ENCODE measurements at places on chromosomes 16 and 17.

GRCh38 chr16:88144028-88144511, 192.8 kb downstream of the BANP start:
- no peak for DNase-seq

DNA sequence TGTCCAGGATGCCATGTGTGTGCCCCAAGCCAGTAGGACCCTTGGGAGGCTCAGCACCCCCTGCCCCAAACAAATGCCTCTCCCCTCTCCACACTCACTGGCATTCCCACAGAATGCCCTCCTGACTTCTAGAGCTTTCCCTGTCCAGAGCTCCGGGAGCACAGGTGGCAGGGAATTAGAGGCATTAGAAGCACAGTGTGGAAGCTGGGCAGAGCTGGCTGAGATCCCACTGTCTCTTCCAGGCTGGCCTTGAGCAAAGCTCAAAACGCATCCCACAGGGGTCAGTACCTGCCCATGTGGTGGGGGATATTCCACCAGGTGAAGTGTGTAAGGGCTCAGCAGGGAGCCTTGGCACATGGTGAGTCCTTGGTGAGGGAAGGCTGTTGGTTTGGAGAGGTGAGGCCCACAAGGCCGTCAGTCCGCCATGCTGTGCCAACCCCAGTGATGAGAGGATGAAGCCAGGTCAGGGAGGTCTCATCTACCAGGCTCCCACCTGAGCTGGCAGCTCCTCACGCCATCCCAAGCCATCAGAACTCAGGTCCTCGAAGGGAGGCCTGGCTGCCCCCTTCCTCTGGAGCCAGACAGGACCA, 18.1 kb downstream of the ENDOV start:
- DNase-seq: no peak

DNA sequence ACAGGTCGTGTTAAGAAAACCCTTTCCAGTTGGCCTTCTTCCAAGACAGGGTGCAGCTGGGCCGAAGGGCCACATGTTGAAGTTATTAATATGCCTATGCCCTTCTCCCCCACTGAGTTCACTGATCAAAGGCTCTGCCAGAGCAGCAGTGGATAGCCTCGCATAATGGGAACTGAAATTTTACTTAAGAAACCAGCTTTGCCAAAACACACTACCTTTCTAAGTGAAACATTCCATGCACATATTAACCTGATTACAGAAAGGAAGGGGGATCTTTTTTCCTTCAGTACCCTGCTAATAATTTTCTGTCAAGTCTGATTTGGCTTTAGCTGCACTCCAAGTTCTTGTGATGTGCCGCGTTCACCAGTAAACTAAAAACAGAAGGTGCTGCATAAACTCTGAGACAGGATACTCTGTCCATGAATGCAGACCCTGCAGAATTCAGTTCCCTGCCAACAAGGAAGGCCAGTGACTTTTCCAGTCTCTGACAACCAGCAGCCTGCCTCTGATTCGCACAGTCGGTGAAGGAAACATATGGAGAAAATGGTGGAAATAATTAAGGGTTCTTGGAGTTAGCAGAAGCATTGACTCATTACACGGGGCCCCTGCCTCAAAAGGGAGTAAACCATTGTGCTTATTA, 283.8 kb downstream of the ZFHX3 start:
- DNase-seq: no peak

DNA sequence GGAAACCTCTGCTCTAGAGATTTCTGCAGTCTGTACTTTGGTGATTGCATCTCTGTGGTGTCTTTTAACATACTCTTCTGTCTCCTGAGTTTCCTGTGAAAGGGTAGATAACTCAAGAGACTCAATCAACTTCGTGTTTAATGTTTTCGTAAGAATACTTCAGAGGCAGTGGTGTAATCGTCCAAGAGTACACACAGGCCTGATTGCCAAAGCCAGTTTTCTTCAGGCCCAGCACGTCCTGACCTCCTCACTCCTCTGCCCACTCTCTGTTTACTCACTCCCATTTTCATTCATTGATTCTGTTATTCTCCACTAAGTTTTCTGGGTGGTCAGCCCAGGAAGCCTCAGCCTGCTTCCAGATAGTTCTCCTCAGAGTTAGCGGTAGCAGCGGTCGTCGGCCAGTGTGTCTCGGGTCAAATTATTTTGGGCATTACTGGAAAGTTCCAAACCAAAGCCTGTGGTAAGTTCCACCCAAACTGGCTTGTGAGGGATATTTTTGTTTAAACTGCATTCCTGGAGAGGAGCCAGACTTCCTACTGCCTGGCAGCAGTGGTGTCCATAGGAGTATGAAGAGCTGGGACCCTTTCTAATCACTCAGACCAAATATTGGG, 293.2 kb downstream of the WWOX start:
- DNase-seq: no peak

GRCh38 chr16:85812811-85813700, 13.6 kb downstream of the COX4I1 start:
- DNase-seq: no peak

- no peak for DNase-seq
These were observed 223.5 kb upstream of the N4BP1 start for GRCh38 chr16:48833461-48833860.

DNA sequence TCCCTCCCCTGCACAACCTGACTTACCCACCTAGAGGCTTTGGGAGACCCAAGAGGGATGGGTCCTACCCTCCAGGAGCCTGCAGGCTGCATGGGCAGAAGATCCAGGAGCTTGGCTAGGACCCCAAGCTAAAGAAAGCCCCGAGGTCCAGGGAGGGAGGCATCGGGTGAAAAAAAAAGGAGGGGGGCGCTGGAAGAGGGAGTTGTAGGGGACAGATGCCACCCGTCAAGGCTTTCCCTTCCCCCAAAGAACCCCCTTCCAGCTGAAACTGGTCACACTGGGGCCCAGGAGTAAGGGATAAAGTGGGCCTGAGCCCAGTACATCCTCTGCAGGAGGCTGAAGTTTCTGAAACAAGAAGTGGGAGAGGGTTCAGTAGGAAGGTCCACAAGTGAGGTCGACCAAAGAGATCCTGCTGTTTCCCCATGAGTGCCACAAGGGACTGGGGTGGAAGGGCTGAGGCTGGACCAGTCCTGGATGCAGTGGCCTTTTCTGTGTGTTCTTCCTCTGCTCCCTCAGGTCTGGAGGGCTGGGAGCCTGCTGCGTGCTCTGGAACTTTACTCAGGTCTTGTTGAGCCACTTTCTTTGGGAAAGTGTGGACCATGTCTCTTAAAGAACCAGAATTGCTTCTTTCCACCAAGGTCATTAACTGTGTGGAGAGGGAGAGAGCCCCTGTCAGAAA, 14.2 kb upstream of the CBFB start:
- no peak for DNase-seq

GRCh38 chr17:39775031-39775430, 37.3 kb downstream of the GRB7 start:
- peak; percentile 69 for DNase-seq

- DNase-seq: no peak
These were observed 41.0 kb downstream of the LYRM1 start for GRCh38 chr16:20941636-20941926.

DNA sequence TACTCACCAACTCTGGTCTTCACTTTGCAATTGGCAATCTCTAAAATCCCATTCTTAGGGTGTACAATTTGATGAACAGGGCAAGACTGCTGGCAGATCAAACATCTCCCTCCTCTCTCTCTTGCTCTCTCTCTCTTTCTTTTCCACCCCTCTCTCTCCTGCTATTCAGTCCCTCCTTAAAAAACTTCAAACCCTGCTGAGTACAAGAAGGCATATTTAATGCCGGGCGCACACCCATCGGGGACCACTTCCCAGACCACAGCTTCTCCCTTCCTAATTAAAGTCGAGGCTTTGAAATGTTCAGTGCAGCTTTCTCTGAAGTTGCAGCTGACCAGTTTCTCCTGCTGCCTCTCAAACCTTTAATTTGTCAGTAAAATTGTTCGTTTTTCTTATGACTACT, 185.4 kb upstream of the CDH11 start:
- no peak for DNase-seq

- no peak for DNase-seq
These were observed 77.9 kb downstream of the KSR1 start for GRCh38 chr17:27533874-27534815.

- DNase-seq: no peak
These were observed 94.4 kb downstream of the CLEC16A start for GRCh38 chr16:11038777-11039176.

GRCh38 chr17:50708050-50709000, 611 bp upstream of the ANKRD40 start:
- peak; percentile 34 for DNase-seq

DNA sequence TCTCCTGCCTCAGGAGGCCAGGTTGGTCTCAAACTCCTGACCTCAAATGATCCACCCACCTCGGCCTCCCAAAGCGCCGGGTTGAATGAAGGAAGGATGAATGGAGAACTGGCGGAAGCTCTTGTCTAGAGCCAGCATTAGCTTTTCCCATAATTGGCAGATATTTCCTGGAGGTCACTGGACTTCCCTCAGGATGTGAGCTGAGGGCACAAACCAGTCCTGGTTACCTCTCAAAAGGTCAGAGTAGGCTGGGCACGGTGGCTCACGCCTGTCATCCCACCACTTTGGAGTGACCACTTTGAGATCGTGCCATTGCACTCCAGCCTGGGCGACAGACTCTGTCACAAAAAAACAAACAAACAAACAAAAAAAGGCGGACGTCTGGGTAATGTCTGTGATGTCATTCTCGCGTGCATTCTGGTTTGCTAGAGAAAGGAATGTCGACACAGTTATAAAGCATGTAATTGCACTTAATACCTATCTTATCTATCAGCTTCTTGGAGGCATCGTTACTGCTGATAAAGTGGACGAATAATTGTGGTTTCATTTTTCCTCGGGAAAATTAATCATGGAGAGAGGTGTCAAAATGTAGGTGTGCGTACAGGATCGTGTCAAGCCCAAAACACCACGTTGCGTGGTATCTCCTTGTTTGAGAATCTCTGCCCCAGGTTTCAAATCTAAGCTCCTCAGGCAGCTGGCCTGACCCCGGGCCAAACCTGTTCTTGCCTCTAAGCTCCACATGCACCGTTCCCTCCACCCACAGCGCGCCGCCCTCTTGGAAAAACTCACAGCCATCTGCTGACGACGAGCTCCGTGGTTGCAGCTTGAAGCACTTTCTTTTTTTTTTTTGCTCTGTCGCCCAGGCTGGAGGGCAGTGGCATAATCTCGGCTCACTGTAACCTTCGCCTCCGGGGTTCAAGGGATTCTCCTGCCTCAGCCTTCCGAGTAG, 6.4 kb upstream of the CRK start:
- no peak for DNase-seq

DNA sequence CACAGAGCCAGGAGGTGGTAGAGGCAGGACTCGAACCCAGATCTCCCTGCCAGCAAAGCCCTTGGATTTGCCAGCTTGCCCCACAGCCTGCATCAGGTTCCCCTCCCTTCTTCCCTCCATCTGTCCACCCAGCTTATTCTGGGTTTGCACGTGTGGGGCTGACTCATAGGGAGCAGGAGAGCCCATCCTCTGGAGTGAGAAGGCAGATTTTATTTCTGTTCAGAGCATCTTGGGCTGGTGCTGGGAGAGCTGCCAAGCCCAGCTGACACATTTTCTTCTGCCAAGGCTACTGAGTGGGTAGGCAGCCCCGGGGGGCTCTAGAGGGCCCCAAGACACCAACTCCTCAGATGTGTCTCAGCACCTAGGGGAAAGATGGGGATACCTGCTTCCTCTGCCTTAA, 106.3 kb upstream of the CRHR1 start:
- no peak for DNase-seq

DNA sequence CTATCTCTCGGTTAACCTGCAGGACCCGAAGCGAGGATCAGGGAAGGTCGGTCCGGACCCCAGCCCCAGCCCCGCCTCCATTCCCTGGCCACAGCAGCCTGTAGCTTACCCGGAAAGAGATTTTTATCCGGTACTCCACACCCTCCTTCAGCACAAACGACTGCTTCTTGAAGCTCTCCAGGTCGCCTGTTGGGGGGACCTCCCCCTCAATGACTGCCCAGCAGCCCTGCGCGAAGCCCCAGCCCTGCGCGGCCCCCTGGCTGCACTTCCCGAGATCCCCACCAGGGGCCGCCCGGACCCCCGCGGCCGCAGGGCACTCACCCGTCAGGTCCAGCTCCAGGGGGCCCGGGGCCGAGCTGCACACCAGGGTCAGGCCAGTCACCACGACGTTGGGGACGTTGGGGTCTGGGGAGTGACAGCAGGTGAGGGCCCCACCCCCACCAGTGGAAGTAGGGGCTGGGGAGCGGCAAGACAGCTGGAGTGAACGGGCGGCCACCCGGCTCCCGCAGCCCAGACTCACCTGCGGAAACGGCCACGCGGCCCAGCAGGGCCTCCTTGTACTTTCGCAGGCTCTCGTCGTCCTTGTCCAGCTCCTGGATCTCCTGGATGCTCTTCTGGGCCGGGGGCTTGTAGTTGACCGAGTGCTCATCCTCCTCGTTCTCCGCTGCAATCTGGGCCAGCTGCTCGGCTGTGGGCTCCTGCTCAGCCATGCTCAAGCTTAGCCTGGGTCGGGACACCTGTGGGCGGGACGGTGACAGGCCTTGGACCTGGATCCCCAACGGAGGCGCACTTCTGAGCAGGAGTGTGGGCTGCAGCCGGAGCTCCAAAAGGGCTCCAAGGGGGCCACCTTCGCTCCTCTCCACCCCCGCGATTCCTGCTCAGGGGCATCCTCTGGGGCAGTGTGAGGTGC, 1.7 kb downstream of the ARHGDIA start:
- peak; percentile 60 for DNase-seq

- DNase-seq: no peak
These were observed 631 bp downstream of the CDH3 start for GRCh38 chr16:68645494-68646388.

DNA sequence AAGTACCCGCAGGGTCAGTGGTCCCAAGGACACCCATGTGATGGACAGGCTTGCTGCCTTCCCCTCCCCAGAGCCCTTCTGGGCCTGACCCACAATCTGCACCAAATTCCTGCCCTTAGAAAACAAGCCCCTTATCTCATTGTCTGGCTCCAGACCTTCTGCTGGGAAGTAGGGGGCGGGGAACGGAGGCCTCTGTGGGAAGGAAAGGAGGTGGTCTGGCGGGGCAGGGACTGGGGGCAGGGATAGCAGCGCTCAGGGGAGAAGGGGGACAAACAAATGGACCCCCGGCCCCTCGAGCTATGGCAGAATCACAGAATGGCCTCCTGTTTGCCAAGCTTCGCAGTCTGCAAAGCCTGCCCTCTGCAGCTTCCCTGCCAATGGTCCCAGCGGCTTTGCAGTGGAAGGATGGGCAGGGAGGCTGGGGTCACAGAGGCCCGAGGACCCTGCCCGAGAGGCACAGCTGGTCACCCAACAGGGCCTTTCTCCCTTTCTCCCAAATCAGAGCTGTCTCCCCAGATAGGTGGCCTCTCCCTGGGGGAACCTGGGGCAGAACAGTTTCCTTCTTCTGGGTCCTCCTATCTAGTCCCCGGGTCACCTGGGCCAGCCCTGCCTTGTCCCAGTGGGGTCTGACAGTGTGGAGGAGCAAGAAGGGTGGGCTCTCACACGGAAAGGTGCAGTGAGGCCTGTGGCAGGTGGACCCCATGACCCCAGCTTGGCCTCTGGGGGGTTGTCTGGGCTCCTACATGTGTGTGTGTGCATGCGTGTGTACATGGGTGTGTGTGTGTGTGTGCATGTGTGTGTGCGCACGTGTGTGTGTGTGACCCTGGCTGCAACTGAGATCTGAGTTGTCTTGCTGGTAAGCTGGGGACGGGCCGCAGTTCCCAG, 25.5 kb downstream of the TMEM235 start:
- DNase-seq: no peak

GRCh38 chr17:47693731-47694580, at the start of gene TBKBP1:
TBKBP1 (plus strand) TSS chr17:47694161; CDS start chr17:47696113, 1,952 bp downstream.
- peak; percentile 61 for DNase-seq

- DNase-seq: peak; percentile 85
These were observed 291.6 kb upstream of the TNRC6C start for GRCh38 chr17:77666881-77667395.
